Stimulated activated naive B cell treated with anti-CD40 and anti-IgM and Interleukin-4, amounts not matched to agents 10 μg/mL and 1 μg/mL and 100 μg/mL, for 72 hours (primary cell): ENCODE measurements at places on chromosomes 12 and 14.

GRCh38 chr12:14171106-14171505 lies 189.7 kb upstream of the GRIN2B start:
- peak overlapping the region; percentile 62 for H3K4me3 ChIP-seq
- H3K36me3 ChIP-seq, result no peaks in the 10 kb centered on the region
- peaks cover 32% of the 10 kb centered on the region for H3K4me1 ChIP-seq
- H3K27me3 ChIP-seq, result no peaks in the 10 kb centered on the region

- H3K27me3 ChIP-seq, result no peaks in the 10 kb centered on the region
- DNase-seq, result no peak
- H3K4me3 ChIP-seq, result no peak overlapping the region
- H3K36me3 ChIP-seq, result no peaks in the 10 kb centered on the region
These were observed 342.5 kb upstream of the KITLG start for GRCh38 chr12:88922816-88923215.

DNA sequence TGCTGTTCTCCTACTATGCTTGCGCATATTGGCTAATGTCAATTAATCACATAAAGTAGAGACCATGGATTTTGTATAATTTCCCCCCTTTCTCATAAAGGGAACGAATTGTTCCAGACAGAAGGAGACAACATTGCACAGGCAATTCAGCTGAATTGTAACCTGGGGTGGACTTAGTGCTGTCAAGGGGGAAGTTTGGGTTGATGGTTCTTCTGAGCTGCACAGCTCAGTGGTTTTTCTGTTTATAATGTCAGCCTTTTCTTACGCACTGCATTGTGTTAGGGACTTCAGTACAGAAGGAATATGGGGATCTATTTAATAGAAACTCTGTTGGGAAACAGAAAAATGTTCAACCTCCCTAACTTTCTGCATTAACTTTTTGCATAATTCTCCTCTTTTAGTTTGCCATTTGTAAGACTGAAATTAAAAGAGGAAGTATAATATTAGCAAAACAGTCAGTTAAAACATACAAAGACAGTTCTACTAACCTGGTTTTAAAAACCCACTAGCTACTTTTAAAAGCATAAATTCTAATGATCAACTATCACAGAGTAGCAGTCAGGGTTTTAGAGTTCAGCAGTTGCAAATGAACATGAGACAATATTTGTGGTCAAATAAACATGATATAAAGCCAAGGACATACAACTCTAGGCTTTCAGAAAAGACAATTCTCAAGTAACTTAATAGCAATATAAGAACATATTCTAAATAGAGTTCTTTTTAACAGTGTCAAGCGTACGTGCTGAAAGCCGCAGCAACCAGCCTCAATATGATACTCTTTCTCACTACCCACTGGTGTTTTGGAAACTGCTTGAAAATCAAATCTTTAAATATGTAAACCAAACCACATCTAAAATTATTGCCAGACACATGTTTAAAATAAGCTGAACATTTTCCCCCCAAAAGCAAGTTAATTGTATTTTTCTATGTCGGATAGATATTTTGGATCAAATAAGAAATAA lies 393.0 kb downstream of the FSCB start:
- DNase-seq, result no peak
- H3K4me3 ChIP-seq, result no peak overlapping the region
- H3K36me3 ChIP-seq, result no peaks in the 10 kb centered on the region
- H3K27ac ChIP-seq, result no peak overlapping the region
- H3K4me1 ChIP-seq, result no peaks in the 10 kb centered on the region

GRCh38 chr12:26678697-26679660 lies 154.0 kb downstream of the ITPR2 start:
- H3K27me3 ChIP-seq, result no peaks in the 10 kb centered on the region
- DNase-seq, result no peak
- H3K4me1 ChIP-seq, result no peaks in the 10 kb centered on the region

DNA sequence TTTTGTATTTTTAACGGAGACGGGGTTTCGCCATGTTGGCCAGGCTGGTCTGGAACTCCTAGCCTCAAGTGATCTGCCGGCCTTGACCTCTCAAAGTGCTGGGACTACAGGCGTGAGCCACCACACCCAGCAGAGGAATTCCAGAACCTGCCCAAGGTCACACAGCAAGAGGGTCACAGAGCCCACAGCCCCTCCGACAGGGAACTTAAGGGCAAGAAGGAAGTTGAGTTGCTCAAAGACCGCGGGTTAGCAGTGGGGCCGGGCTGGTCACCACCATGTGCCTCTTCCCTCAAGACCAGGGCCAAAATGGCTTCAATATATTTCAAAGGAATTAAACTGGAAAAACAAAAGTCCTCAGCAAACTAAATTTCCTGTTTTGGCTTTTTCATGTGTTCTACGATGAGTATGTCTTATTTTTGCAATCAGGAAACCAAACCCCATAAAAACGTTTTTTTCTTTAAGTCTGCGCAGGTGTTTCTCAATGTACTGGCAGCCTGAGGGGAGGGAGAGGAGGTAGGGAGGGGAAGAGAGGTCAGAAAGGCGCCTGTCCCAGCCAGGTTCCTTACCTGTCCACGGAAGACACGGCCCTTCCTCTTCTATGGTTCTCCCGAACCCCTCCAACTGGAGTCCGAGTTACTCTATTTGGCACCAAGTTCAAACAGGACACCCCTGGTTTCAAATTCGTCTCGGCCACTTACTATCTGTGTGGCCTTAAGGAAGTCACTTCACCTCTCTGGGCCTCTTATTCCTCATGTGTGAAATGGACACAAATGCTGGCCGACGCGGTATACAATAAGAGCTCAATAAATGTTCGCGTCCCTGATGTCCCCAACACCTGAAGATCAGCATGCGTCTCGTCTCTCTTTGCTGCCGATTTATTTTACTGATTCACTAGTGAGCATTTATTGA lies 778 bp downstream of the SLC8B1 start:
- H3K4me3 ChIP-seq, result peak overlapping the region; percentile 95
- H3K27me3 ChIP-seq, result no peaks in the 10 kb centered on the region
- H3K36me3 ChIP-seq, result peaks cover 19% of the 10 kb centered on the region
- peak overlapping the region; percentile 88 for H3K27ac ChIP-seq
- no peak for DNase-seq

DNA sequence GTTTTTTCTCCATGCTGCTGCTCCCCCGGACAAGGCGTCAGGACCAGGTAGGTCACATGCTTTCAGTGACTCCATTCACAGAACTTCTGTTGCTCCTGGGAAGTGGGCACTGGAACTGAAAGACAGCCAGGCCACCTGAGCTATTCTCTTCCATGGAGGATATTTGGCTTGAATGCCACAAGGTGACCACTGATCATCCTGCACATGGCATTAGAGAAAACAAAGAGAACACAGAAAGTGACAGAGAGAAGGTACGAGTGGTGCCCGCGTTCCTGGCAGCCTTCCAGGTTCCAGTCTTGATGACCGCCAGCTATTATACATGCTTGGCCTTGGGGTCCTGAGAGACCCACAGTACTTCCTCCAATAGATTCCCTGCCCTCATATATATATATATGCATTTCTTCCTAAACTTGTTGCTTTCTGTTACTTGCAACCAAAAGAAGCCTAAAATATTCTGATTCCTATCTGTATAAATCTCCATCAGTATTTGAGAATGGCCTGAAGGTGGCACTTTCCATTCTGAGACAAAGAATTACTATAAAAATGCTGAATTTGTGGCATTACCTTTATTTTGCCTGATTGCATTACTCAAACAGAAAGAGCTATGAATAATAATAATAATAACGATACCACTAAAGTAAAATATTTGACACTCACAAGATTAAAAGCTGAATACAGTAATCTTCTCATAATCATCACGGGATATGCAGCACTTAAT lies 174.9 kb downstream of the FOXN3 start:
- H3K27me3 ChIP-seq, result no peaks in the 10 kb centered on the region
- peak overlapping the region; percentile 14 for H3K4me3 ChIP-seq
- peaks cover 41% of the 10 kb centered on the region for H3K36me3 ChIP-seq
- peaks cover 47% of the 10 kb centered on the region for H3K4me1 ChIP-seq
- peak overlapping the region; percentile 67 for H3K27ac ChIP-seq
- no peak for DNase-seq

GRCh38 chr14:61695695-61696527 lies 598 bp downstream of the HIF1A start:
- peaks cover 29% of the 10 kb centered on the region for H3K36me3 ChIP-seq
- no peaks in the 10 kb centered on the region for H3K27me3 ChIP-seq
- DNase-seq, result peak; percentile 33
- peaks cover 40% of the 10 kb centered on the region for H3K4me1 ChIP-seq
- H3K4me3 ChIP-seq, result peak overlapping the region; percentile 96

GRCh38 chr12:51334764-51335163 lies 10.8 kb upstream of the BIN2 start:
- H3K27ac ChIP-seq, result no peak overlapping the region
- H3K36me3 ChIP-seq, result no peaks in the 10 kb centered on the region
- H3K27me3 ChIP-seq, result no peaks in the 10 kb centered on the region
- peaks cover 6% of the 10 kb centered on the region for H3K4me1 ChIP-seq

GRCh38 chr14:80465546-80466220 lies 254.4 kb upstream of the DIO2 start:
- H3K4me1 ChIP-seq, result no peaks in the 10 kb centered on the region
- DNase-seq, result no peak
- no peak overlapping the region for H3K27ac ChIP-seq
- no peaks in the 10 kb centered on the region for H3K27me3 ChIP-seq

- H3K4me1 ChIP-seq, result no peaks in the 10 kb centered on the region
- H3K4me3 ChIP-seq, result no peak overlapping the region
- H3K27me3 ChIP-seq, result peaks cover 5% of the 10 kb centered on the region
- H3K36me3 ChIP-seq, result no peaks in the 10 kb centered on the region
These were observed 24.8 kb downstream of the FRMD6 start for GRCh38 chr14:51676549-51676948.

- DNase-seq, result no peak
- H3K4me3 ChIP-seq, result no peak overlapping the region
- H3K27me3 ChIP-seq, result peaks cover 16% of the 10 kb centered on the region
- no peaks in the 10 kb centered on the region for H3K4me1 ChIP-seq
These were observed 13.6 kb upstream of the MAPKAPK5 start for GRCh38 chr12:111828338-111828979.

- DNase-seq, result no peak
- H3K27me3 ChIP-seq, result no peaks in the 10 kb centered on the region
- peaks cover 41% of the 10 kb centered on the region for H3K36me3 ChIP-seq
- peaks cover 12% of the 10 kb centered on the region for H3K4me1 ChIP-seq
These were observed 132.0 kb downstream of the RFLNA start for GRCh38 chr12:124426594-124427555.

DNA sequence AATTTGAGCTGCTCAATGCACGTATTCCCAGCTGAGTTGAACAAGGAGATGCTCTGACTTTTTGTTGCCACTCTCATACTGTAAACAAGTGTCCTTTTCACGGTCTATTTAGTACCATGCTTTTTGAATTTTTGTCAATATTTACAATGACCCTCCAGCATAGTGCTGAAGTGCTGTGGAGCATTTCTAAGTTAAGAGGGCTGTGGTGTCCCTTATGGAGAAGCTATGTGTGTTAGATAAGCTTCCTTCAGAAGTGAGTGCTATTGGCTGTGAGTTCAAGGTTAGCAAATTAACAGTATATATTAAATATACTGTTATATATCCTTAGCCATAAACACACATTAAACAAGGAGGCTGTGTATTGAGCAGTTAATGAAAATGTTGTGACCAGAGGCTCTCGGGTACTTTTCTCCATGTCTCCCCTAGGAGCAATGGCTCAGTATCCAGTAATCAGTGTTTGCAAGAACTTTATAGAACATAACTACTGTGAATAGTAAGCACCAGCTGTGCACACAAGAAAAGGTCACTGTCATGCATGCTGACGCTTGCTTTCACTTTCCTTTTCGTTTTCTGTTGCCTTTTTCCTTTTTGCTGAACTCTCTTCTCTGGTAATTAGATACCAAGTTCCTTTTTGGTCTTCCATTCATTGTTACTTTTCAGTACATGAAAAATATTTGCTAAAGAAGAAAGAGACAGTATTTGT lies 187.2 kb upstream of the NEDD1 start:
- no peaks in the 10 kb centered on the region for H3K36me3 ChIP-seq
- no peaks in the 10 kb centered on the region for H3K27me3 ChIP-seq
- peak overlapping the region; percentile 79 for H3K4me3 ChIP-seq
- no peak for DNase-seq
- H3K27ac ChIP-seq, result peak overlapping the region; percentile 85
- H3K4me1 ChIP-seq, result no peaks in the 10 kb centered on the region

DNA sequence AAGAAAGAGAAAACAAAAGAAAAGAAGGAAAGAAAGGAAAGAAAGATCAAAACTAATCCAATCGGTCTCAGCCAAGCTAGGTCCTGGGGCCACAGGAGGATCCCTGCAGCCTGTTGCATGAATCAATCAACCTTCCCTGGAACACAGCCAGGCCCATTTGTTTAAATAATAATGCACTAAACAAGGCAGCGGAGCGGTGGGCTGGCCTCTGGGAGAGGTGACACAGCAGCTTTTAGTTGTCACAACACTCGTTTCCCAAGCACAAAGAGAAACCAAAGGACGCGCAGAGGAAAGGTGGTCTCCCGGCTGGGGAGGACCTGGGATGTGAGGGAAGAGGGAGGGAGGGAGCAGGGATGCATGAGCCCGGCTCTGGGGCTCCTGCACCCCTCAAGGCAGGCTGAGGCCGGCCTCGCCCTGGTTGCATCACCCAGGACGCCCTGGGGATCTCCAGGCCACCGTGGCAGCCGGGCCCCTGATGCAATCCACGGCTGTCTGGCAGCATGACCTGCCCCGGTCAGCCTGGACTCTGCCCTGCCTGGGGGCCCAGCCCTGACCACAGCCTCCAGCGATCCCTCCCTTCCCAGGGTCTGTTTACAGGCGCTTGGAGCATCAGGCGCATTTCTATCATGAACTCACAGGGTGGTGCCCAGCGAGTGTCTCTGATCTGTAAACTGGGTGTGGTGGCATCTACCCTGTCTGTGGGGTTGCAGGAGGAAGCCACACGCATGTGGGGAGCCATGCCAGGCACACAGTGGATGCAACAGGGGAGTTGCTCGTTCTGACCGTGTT lies 32.5 kb downstream of the MMP17 start:
- H3K36me3 ChIP-seq, result no peaks in the 10 kb centered on the region
- peaks cover 7% of the 10 kb centered on the region for H3K4me1 ChIP-seq
- peaks cover 30% of the 10 kb centered on the region for H3K27me3 ChIP-seq
- DNase-seq, result no peak
- H3K4me3 ChIP-seq, result no peak overlapping the region
- H3K27ac ChIP-seq, result no peak overlapping the region
